ENCODE measurements at places on chromosomes 7 and 10. TPM values are rescaled to one million over a fixed set of nuclear protein-coding genes. Genes with fewer than 3 reads are reported as not detected.

AGK gene
- total RNA-seq: 41.2 TPM

SLC18A3 gene
- not detected for total RNA-seq

GRCh38 chr10:5477948-5478693, 21.2 kb downstream of the CALML5 start:
- no peak for DNase-seq
- no peak overlapping the region for H3K4me3 ChIP-seq
- no peaks in the 10 kb centered on the region for H3K4me1 ChIP-seq
- H3K36me3 ChIP-seq: no peaks in the 10 kb centered on the region
- H3K27ac ChIP-seq: no peak overlapping the region
- no peaks in the 10 kb centered on the region for H3K27me3 ChIP-seq

GRCh38 chr7:27143023-27143949, at the start of gene HOXA5:
Gene HOXA5, minus strand, starts transcription at chr7:27143681. Its CDS starts 74 bp downstream, at chr7:27143607.
- no peak for DNase-seq
- H3K27me3 ChIP-seq: peaks cover 34% of the 10 kb centered on the region
- no peak within 1 kb of the TSS for H3K4me3 ChIP-seq
- no peaks in the 10 kb centered on the region for H3K36me3 ChIP-seq
- H3K4me1 ChIP-seq: peaks cover 3% of the 10 kb centered on the region

- H3K27ac ChIP-seq: no peak overlapping the region
- H3K4me1 ChIP-seq: no peaks in the 10 kb centered on the region
- no peaks in the 10 kb centered on the region for H3K36me3 ChIP-seq
- peaks cover 6% of the 10 kb centered on the region for H3K27me3 ChIP-seq
- no peak overlapping the region for H3K4me3 ChIP-seq
- DNase-seq: no peak
These were observed 38.8 kb upstream of the EN2 start for GRCh38 chr7:155418941-155419755.

All from activated CD8-positive, alpha-beta T cell treated with anti-CD3 and anti-CD28 coated beads, Interleukin-2, amount 10 ng/mL, durations not matched to agents 7 days and 5 days (primary cell).